Liver (tissue), 10 donors: ENCODE measurements at places on chromosomes 16 and 17. TPM values are rescaled to one million over a fixed set of nuclear protein-coding genes. Genes with fewer than 3 reads are reported as not detected.
A peak's percentile ranks its signal among the peaks of the same experiment; 100 is the strongest.

DNA sequence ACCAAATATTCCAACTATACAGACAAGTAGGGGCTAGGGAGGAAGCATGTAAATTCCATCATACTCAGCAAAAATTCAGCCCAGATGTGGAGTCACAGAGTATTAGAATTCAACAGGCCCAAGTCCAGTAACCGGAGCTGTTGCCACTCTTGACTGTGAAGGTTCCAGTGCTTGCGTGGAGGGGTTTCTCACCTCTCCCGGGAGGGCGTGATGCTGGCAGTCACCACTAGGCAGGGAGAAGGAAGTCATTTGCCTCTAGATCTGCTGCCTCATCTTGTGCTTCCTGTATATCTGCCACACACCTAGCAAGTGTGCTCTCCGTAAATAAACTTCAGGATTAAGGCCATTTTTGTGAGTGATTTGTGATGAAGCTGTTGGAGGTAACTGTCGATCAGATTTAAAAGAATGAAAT is 1.0 kb upstream of the CKLF start:
- DNase-seq, result no peak

DNA sequence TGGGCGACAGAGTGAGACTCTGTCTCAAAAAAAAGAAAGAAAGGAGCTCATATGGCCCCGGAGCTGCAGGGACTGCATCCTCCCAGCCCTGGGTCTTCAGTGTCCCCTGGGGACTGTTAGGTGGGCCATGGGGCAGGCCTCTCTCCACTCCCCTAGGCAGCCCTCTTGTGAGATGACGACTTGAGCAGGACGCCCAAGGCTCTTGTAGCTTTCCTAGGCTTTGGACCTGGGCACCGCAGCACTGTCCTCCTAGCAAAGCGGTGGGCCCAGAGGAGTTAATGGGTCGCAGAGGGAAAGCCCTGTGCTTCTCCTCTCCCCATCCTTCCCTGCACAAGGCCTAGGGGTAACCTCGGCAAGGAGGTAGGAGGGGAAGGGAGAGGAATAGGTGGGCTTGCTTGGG is 202.2 kb downstream of the NTN1 start:
- DNase-seq, result no peak

Gene PABPN1L
- 0.09 TPM for total RNA-seq

DNA sequence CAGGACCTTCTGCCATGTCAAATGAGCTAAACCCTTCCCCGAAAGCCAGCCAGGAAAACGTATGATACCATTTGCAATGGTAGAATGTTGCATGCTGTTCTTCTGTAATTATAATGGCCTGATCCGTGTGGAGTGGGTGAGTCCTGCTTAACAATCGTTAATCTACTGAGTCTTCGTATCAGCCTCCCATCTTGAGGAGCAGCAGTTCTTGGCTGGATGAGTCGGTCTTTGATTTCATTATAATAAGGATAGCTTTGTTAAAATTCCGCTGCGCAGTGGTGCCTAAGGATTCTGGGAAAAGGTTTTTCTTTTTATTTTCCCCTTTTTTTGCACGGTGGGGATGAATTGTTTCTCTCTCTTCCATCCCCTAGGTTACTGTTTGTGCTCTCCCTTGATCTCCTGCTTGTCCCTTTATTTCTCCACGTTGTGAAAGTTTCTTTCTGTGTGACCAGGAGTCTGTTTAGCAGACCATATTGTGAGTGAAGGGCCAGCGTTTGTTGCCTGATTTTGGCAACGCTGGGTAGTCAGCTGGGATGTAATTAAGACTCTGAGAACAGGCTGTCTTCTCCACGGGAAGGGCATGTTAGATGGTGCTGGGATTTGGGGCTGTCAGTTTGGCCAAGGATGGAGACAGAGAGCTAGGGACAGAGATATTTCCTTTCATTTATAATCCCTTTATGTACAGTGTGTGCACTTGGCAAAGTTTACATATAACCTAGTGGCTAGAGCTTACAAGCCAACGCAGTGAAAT is 263.0 kb downstream of the FTO start:
- DNase-seq, result no peak

- DNase-seq, result no peak
These were observed 556.2 kb upstream of the EEF2KMT start for GRCh38 chr16:5653789-5654188.

GRCh38 chr16:85955566-85955965 is 56.6 kb downstream of the IRF8 start:
- DNase-seq, result no peak

DNA sequence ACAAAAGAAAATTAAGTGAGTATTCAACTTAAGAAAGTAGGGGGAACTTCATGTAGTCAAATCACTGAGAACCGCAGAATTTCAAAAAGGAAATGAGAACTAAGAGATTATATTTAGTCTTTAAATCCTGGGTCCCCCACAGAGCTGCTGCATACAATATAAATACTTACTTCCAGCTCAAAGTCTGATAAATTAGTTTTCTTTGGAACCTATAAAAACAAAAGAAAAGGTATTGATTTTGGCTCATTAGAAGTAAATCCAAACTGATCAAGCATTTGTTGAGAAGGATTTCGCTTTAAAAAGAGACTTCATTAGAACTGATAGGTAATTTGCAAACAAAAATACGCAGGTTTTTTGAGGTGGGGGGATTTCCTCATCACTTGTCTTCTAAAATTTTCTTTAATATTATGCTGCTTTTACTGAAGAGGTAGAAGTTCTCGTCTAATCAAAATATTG is 21.9 kb downstream of the PARN start:
- no peak for DNase-seq

- no peak for DNase-seq
These were observed 6.8 kb downstream of the KIFC3 start for GRCh38 chr16:57795431-57795878.

- no peak for DNase-seq
These were observed 17.5 kb upstream of the HOXB9 start for GRCh38 chr17:48643697-48644012.

Gene ENPP7
- total RNA-seq, result 12.0 TPM

- DNase-seq, result no peak
These were observed 11.3 kb upstream of the RBFOX3 start for GRCh38 chr17:79622122-79622601.

DNA sequence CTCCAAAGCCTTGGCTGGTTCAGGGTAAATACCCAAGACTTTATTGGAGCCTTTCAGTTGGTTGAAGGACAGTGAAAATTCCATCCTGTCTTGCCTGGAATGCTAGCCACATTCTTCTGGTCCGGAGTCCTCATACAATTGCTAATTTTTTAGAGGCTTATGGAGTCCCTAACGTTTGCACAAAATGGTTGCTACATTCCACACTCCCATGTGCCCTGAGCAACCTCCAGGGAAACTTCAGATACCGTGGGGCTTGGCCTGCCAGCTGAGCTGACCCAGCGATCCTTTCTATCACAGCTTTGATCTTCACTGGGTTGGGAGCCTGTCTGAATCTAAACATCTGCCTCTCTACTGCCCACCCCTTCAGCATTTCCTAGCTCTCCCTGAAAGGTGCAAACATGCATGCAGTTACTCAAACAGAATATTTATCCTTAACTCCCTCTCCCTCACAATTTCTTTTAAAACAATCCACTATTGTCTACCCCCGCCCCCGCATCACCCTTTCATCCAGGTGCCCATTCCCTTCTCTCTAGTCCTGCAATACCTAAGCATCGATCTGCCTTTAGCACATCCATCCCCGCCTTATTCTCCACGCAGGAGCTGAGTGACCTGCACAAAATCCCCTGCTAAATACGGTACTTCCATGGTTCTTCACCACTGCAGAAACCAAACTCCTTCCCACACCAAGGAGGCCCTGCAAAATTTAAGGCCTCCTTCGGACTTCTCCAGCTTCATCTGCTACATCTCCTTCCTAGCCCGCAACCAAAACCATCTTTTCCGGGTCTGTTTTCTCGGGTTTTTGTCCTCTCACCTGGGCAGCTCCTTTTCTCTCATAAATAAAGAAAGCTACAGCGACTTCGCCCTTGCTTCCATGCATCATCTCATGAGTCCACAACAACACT is 810 bp upstream of the GAN start:
- DNase-seq, result no peak

DNA sequence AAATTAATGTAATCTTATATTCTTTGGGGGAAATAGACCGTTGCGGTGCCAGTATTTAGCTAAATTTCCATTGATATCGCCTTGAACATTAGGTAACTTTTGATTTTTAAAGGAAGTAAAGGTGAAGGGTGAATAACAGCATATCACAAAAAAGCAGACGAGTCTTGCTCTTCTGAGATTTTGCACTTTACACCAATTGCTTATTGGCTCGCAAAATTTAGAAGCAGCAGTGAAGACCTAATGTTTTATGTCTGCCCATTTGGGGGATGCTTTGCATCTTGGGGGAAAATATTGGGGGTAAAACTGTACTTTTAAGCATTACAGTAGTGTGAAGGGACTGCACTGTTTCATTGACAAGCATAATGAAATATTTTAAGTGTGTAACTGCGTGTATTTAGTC is 934 bp downstream of the MAP2K6 start:
- DNase-seq, result no peak

- DNase-seq, result no peak
These were observed 10.1 kb downstream of the LITAF start for GRCh38 chr16:11576427-11577289.

DNA sequence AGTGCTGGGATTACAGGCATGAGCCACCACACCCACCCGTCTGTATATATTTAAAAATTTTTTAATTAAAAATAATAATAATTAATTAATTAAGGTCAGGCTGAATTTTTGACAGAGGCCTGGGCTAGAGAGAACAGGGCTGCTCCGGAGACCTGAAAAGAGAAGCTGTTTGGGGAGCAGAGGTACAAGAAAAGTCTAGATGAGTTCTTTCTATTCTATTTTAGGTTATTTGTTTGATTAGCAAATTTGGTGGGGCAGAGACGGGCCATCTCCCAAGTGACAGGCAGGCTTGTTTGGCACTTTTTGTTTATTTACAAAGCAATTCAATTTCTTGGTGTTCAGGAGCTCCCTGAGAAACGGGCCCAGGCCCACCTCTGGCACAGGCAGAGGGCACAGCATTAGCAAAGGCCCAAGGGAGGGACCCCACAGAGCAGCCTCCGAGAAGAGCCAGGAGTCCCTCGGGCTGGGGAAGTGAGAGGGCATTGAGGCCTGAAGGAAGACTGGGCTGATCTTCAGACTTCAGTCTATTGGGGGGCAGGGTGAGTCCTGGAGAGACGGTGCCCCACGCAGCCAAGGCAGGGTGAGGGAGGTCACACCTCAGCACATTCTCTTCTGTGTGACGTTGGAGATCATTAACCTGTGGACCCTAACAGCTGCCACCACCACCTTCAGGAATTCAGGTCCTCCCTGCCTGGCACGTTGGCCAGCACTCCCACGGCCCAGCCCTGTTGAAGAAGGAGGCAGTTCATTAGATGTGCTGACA is 10.8 kb upstream of the RIPOR1 start:
- no peak for DNase-seq

GRCh38 chr17:82355770-82356427 is 3.1 kb upstream of the TEX19 start:
- DNase-seq, result no peak

- no peak for DNase-seq
These were observed 476.8 kb upstream of the CDH11 start for GRCh38 chr16:65598621-65599020.

- no peak for DNase-seq
These were observed 12.9 kb downstream of the ZNF319 start for GRCh38 chr16:57987441-57988177.

Gene CMTM4
- total RNA-seq, result 19.7 TPM

DNA sequence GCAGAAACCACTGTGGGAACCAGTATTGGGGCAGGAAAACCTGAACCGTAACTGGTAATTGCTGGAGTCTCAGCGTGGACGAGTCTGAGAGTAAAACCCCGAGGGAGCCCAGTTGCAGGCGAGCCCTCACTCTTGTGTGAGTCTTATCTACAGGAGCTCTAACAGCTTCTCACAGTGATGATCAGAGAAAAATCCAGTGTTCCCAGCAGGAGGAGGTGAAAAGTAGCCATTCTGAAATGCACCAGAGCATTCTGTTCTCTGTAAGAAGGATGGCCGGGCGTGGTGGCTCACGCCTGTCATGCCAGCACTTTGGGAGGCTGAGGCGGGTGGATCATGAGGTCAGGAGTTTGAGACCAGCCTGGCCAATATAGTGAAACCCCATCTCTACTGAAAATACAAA is 161.2 kb downstream of the COPRS start:
- no peak for DNase-seq

DNA sequence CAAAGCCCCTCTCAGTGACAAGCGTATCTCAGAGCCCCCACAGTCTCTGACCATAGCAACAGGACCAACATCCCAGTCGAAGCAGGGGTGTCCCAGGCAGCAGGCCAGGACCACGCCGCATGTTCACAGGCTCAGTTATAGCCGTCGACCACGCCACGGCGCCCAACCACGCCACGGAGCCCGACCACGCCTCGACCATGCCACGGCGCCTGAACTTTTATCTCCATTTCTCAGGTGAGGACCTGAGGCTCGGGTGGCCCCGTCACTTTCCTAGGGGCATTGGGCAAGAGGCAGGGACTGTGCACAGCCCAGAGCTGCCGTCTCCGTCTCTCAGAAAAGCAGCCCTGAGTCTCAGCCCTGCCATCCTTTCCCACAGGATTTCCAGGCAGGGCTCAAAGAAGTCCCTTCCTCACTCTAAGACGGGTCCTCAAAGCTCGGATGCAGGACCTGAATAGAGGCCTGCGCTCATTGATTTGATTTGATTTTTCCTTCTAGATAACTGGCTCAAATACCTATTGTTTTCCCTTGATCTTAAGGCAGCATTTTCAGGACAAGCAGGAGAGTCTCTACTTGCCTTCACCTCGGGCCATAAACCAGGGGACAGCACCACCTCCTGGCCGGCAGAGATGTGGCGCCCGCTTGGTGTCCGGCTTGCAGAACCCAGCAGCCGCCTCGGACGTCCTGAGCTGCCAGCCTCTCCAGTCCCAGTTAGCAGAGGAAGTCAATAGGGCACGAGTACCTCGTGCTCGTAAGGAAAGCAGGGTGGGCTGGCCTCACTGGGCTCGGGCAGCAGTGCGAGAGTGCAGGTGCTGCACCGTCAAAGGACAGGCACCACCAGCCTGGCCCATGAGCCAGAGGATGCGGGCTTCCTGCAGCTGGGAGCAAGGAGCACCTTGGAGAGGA is 38.8 kb downstream of the C16orf95 start:
- DNase-seq, result peak; percentile 70

GRCh38 chr16:83244057-83244456 is 563.7 kb upstream of the HSBP1 start:
- no peak for DNase-seq

DNA sequence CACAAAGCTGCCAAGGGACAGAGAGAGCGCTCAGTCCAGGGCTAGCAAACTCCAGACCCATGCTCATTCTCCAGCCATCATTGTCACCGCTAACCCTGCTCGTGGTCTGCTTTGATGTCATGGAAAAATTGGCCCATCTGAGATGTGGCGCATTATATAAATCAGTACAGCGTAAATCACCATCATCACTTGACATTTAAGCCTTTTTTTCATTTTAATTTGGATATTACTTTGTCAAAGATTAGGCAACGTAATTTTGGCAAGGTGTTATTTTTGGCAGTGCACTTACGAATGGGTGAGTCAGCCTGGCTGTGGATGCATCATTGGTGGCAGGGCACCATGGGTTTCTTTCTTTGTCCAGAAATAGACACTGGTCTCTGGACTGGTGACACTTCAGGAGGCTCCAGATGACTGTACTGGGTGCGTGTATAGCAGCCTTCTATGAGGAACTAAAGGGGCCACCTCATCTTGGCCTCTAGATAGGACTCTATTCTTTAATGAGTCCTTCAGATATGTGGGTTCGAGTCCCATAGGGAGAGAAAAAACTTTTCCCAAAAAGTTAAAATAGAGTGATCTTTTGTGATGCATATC is 166.3 kb downstream of the MSI2 start:
- DNase-seq, result no peak
